Activated naive CD4-positive, alpha-beta T cell treated with anti-CD3 and anti-CD28 coated beads, Interleukin-2, amount 10 ng/mL, durations not matched to agents 5 hours and 36 hours (primary cell): ENCODE measurements at places on chromosomes 11 and 22. TPM values are rescaled to one million over a fixed set of nuclear protein-coding genes. Genes with fewer than 3 reads are reported as not detected.

Gene LMO2
- total RNA-seq: not detected

Gene INPP5J
- total RNA-seq: not detected

Gene PRCP
- total RNA-seq: 30.9 TPM

Gene MYO18B
- 0.72 TPM for total RNA-seq

Gene ENTHD1
- not detected for total RNA-seq

Gene TMEM191B
- total RNA-seq: 0.43 TPM

Gene PVALB
- total RNA-seq: not detected

Gene CASP5
- total RNA-seq: not detected

Gene MPEG1
- not detected for total RNA-seq

Gene UBQLN3
- total RNA-seq: not detected

Gene SLCO2B1
- total RNA-seq: 0.08 TPM

Gene MED15
- 185 TPM for total RNA-seq

Gene PTPRJ
- 71.7 TPM for total RNA-seq

Gene MOGAT2
- not detected for total RNA-seq

Gene OR8G5
- total RNA-seq: not detected

Gene OR52I1
- not detected for total RNA-seq

Gene TMEM25
- 11.3 TPM for total RNA-seq

Gene HEPHL1
- not detected for total RNA-seq

Gene KCNJ5
- total RNA-seq: not detected

Gene RAB38
- 0.91 TPM for total RNA-seq

Gene IGLL1
- total RNA-seq: not detected

Gene CADM1
- 0.26 TPM for total RNA-seq

Gene TREH
- total RNA-seq: not detected

Gene NEFH
- total RNA-seq: 1.3 TPM

Gene GAL3ST3
- not detected for total RNA-seq

Gene TSPO
- total RNA-seq: 129 TPM

Gene KCNK7
- 1.1 TPM for total RNA-seq

Gene APOBEC3G
- total RNA-seq: 73.3 TPM

Gene P2RY2
- total RNA-seq: not detected
